ENCODE measurements at places on chromosomes 7 and 10.

DNA sequence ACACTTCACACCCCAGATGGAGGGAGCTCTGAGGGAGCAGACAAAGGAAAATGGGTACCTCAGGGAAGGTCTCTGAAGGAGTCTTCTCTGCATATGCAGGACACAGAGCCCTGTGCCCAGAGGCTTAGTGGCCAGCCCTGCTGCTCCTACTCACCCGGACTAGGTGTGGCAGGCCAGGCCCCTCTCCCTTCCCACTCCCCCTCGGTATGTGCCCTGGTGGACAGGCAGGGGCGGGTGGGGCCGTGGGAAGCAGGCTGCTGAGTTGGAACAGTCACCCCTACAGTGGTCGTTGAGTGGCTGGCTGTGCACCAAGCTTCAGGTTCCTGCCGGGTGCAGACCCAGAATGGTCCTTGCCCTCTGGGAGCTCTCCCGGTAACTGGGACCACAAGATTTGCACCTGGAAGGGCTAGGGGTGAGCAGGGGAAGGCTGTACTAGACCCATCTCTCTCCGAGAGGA is 68.6 kb downstream of the ZMIZ1 start:
- DNase-seq = no peak

GRCh38 chr10:22329150-22329549 is 8.3 kb downstream of the BMI1 start:
- no peak for DNase-seq

- no peak for DNase-seq
These were observed 498.2 kb downstream of the PHTF2 start for GRCh38 chr7:78296644-78297371.

- DNase-seq = no peak
These were observed 18.5 kb downstream of the ITGB1 start for GRCh38 chr10:32939296-32940111.

DNA sequence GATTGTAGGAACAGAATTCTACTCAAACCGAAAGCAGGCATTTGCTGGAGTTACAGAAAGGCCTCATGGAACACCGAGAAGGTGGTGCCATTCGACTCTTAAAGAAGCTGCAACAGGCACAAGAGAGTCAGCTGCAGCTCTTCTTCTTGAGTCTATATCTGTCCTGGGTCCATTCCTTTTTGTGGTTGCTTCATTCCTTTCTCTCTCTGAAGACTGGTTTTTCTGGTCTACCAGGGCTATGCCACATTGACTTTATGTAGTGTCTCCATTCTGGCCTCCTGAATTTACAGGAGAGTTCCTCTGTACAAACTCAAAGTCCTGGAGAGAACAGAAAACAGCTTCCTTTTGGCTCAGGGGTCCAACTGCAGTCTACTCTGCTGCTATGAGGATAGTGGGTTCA is 132.8 kb downstream of the CFTR start:
- no peak for DNase-seq

DNA sequence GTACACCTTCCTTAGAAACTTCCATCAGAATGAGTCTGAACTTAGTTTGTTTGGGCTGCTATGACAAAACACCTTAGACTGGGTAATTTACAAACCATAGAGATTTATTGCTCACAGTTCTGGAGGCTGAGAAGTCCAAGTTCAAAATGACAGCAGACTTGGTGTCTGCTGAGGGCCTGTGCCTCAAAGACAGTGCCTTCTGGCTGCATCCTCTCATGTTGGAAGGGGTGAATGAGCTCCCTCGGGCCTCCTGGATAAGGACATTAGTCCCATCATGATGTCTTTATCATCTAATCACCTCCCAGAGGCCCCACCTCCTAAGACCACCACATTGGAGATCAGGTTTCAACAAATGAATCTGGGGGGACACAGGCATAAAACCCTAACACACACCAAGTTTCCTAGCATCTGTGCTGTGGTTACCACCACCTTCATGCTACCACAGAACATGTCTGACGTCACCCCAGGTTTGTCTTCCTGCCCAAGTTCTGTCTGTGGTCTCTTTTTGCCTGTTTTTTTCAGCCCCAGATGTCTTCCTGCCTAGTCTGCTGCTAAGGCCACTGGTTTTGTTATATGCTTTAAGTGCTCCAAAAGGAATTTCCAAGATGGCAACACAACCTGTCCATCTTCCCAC is 150.9 kb upstream of the COBL start:
- DNase-seq = peak; percentile 10

GRCh38 chr10:92009445-92009844 is 85.9 kb downstream of the BTAF1 start:
- no peak for DNase-seq

- DNase-seq = no peak
These were observed 651.8 kb downstream of the PARD3 start for GRCh38 chr10:34163075-34163905.

GRCh38 chr10:28678687-28679457 is 1.6 kb downstream of the BAMBI start:
- DNase-seq = no peak

GRCh38 chr7:33645104-33645503 is 260.2 kb upstream of the BMPER start:
- DNase-seq = no peak

DNA sequence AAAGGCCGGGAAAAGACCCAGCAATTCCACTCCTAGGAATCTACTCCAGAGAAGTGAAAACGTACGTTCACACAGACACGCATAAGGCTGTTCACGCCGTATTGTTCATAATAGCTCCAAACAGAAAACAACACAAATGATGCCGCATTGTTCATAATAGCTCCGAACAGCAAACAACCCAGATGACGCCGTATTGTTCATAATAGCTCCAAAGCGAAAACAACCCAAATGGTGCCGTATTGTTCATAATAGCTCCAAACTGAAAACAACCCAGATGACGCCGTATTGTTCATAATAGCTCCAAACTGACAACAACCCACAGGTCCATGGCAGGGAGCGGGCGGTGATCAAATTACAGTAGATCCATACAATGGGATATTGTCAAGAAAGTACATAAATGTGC is 85.2 kb upstream of the DNAAF5 start:
- DNase-seq = no peak

DNA sequence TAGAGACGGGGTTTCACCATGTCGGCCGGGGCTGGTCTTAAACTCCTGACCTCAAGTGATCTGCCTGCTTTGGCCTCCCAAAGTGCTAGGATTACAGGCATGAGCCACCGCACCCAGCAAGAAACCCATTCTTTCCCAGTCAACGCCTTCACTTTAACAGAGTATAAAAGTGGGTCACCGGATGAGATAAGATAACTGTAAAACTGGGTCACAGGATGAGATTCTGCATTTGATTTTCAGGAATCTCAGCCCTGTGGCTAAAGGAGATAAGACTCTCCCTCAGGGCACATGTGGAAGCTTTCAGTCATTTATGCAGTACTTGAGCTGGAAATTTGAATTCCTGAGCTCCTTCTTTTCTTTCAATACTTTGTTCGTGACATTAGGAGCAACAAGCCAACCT is 70.8 kb downstream of the LRRC17 start:
- DNase-seq = no peak

DNA sequence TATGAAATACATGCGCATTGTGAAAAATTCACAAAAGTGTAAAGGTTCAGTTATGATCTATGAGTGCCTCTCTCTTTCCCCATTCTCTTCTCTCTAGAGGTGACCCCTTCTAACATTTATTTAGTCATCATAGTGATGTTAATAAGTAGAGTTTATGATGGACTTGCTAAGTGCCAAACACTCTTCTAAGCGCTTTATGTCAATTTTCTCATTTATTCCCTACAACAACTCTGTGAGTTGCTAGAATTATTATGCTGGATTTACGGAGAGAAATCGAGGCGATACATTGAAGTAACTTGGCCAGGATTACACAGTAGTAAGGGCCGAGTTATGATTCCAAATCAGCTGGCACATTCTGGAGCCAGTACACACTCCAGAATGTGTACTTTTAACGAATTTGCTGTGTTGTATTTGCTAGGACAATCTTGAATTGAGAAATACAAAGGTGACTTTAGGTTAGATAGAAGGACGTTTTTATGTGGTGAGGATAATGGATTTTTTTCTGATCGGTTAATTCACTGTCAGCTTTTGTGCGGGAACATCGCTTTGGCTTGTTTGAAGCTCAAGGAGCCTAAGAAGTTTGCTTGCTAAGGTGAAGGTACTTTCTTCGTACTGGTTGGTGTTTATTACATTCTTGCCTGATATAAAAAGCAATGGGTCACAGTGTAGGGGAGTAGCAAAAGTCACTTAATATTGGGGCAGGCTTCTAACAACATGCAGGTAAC is 1.4 kb downstream of the ATRNL1 start:
- no peak for DNase-seq

GRCh38 chr10:4647109-4647785 is 178.8 kb upstream of the AKR1E2 start:
- DNase-seq = no peak

DNA sequence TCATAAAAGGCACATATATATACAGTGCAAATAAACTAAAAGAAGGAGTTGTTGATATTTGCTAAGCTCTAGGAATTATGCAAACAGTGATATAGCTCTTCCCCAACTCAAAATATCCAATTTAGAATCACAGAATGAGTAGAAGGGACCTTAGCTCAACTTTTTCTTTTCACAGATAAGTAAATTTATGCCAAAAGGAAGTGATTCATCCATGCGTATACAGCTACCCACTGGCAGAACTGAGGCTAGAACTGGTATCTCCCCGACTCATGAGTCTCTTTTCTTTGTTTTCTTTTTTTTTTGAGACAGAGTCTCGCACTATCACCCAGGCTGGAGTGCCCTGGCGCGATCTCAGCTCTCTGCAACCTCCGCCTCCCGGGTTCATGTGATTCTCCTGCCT is 54.2 kb upstream of the SVIL start:
- DNase-seq = no peak

DNA sequence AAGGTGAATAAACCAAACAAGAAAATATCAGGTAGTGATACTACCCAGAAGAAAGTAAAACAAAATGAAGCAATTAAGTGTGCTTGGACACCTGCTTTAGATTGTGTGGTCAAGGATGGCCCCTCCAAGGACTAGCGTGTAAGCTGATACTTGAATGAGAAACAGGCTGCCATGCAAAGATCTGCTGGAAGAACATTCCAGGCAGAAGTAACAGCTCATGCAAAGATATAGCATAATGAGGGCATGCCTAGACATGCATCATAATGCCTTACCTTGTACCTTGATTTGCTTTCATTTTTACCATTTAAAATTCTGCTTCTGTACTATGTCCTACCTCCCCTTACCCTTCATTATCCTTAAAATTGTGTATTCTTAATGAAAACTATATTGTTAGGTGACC is 74.8 kb upstream of the HDAC9 start:
- peak; percentile 21 for DNase-seq

GRCh38 chr7:142372727-142373126 is 114.9 kb upstream of the PRSS58 start:
- no peak for DNase-seq

GRCh38 chr10:15167411-15168290 is 842 bp downstream of the NMT2 start:
- peak; percentile 59 for DNase-seq

- no peak for DNase-seq
These were observed 107.2 kb upstream of the EEPD1 start for GRCh38 chr7:36045830-36046341.

- DNase-seq = no peak
These were observed 11.5 kb upstream of the SH2D4B start for GRCh38 chr10:80526218-80526617.

- no peak for DNase-seq
These were observed 13.5 kb upstream of the ASCC1 start for GRCh38 chr10:72229261-72230251.

DNA sequence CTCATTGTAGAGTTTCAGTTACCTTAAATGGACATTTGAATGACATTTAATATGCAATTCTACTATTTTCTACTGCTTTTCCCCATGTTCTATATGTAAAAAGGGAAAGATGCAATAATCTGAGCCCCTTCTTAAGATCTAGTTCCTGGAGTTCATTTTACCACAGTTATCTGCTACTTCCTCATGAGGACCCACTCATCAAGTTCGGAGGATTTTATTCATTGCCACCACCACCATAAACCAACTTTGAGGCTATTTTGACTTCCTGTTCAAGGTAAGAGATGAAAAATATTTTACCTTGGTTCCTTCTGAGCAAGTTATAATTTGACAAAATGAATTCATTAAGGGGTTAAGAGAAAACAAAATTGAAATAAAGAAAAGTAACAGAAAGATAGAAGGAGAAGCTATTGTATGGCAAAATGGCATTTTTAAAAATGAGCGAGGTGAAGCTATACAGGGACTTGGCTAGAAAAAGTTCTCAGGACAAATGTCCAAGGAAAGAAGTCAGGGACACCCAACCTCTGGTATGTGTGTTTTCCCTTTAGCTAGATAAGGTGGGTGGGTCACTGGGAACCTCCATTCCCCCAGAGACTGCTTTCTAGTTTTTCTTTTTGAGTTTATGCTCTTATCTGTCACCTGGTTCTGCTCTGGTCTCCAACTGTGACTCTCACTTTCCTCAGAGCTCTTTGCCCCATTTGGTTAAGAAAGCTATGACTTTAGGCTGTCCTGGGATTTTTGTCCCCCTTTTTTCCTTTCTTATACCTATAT is 14.9 kb upstream of the FAM3C start:
- no peak for DNase-seq

DNA sequence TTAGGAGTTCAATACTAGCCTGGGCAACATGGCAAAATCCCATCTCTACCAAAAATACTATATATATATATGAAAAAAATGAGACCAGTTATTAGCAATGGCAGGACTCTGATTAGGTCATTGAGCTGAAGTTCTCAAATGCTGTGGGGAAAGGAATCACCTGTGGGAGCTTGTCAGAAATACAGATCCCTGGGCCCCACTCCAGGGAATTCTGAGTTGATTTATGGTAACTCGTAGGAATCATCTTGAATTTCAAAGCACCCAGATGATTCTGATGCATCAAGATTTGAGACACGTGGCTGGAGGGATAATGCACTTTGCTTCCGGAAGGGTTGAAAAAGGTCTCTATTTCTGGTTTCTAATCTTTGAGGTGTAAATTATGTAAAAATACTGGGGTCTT is 1.0 kb upstream of the ANKRD1 start:
- DNase-seq = no peak
